ENCODE measurements at places on chromosomes 6 and 20.

GRCh38 chr6:99588618-99589289 lies 17.9 kb upstream of the PRDM13 start:
- DNase-seq: no peak

DNA sequence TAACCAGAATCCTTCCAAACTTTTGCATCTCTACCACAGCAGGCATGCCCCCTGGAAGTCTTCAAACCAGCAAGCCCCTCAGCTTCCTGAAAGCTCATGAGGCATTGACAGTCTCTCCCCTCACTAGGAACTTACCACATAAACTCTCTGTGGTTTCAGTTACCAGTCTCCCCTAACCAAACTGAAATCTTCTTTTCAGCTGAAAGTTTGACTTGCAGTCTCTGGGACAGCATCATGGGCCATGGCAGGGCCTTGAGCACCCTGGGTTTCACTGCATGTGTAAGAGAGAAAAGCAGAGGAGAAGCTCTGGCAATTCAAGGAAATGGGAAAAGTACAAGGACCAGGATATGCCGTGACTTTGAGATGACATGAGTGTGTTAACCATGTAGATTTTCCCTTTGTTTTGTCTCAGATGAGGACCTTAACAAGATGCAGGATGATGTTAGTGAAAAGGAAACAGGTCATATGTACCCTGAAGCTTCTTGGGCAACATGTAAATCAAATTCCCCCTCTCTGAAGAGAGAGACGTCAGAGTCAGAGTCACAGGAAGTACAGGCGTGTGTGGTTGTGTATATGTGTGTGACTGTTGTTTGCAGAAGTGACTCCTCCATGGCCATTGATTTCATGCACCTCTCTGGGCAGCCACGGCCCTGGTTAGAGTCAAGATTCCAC lies 106.3 kb downstream of the TNFRSF21 start:
- DNase-seq: no peak

DNA sequence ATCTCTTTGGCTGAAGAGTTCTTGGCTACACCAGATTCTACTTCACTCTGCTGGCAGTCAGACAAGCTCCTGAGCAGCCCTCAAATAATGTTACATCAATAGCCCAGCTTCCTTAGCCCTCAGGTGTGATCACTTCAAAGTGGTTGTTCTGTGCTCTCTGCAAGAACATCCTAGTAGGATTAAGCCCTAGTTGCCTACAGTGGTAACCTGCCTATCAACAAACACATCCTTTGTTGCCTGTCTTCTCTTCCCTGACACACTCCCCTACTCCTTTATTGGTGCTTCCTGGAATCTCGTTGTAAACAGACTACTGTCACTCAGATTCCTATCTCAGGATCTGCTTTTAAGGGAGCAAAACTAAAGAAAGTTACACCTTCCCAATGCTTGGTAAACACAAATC lies 45.1 kb upstream of the TASP1 start:
- DNase-seq: no peak

GRCh38 chr6:68876792-68877493 lies 241.9 kb downstream of the ADGRB3 start:
- no peak for DNase-seq

DNA sequence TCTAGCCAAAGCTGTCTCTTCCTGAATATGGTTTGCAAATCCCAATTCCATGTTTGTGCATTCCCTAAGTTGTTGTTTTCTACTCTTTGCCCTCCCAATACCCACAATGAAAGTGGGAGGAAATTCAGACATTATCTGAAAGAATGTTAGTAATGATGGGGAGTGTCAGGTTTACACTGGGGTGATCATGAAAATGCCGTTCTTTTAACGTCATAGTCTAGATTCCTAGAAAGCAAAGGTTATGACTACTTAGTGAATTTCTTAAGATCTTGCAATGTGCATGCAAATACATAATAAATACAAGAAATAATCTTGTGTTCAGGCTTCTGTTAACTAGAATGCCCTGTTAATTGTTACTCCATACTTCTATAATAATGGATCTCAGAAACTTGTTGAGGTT lies 101.0 kb downstream of the LCA5 start:
- no peak for DNase-seq

DNA sequence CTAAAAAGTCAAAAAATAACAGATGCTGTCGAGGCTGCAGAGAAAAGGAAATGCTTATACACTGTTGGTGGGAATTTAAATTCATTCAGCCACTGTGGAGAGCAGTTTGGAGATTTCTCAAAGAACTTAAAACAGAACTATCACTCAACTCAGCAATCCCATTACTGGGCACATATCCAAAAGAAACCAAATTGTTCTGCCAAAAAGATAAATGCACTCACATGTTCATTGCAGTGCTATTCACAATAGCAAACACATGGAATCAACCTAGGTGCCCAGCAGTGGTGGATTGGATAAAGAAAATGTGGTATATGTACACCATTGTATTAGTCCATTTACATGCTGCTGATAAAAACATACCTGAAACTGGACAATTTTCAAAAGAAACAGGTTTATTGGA lies 116.0 kb upstream of the VGLL2 start:
- no peak for DNase-seq

DNA sequence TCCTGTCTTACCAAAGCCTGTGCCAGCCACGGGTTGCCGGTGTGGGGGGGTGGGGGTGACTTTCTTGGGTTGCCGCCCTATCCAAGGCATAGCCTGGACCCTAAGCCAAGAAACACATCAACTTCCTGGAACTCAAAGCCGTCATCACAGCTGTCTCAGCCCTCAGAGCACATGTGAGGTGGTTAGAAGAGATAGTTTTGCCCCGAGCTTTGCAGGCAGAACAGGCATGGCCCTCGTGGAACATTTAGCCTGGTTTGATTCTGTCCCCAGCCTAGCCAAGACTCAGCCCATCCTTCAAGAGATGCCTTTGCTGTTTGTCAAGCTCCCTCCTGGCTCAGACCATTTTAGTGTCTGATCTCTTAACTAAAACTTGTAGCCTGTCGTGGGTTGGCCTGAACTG lies 64.9 kb downstream of the RREB1 start:
- no peak for DNase-seq

GRCh38 chr20:4613718-4614620 lies 107.7 kb upstream of the PRND start:
- no peak for DNase-seq

GRCh38 chr20:1500496-1500895 lies 9.3 kb upstream of the SIRPB2 start:
- no peak for DNase-seq

GRCh38 chr6:140670021-140670420 lies 1295.6 kb upstream of the CITED2 start:
- DNase-seq: no peak

- no peak for DNase-seq
These were observed 120.8 kb upstream of the RAB32 start for GRCh38 chr6:146422789-146423375.

DNA sequence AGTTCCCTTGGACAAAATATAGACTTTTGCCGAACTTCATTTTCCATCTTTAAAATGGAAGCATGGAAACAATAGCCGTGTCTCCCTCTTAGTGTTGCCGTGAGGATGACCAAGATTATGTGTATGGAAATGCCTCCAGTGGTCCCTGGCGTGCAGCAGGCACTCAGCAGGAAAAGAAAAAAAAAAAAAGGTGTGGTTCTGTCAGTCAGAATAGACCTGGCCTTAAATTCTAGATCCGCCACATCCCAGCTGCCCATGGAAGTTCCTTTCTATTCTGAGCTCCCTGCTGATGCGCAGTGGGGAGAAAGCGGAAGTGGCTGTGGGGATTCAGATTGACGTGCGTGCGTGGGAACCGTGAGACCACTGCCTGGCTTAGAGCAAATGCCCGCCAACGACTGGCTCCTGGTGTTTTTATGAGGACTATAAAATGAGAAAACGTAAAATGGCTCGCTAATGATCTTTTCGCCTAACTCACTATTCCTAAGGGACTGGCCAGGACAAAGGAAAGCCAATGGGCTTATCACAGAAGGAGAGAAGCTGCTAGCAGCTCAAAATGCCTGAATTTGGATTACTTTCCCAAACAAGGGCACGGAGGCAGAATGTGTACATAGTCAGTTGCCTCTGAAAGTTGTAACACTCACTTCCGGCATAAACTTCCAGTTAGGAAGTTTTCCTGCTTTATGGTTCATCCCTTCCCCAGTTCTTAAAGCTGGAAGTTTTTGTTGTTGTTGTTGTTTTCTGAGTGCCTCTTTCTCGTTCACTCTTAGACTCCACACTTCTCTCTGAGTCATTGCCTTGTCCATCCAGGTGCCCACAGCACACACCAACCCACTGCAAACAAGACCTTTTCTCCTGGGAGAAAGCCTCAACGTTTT lies 11.4 kb upstream of the PDE10A start:
- DNase-seq: no peak

DNA sequence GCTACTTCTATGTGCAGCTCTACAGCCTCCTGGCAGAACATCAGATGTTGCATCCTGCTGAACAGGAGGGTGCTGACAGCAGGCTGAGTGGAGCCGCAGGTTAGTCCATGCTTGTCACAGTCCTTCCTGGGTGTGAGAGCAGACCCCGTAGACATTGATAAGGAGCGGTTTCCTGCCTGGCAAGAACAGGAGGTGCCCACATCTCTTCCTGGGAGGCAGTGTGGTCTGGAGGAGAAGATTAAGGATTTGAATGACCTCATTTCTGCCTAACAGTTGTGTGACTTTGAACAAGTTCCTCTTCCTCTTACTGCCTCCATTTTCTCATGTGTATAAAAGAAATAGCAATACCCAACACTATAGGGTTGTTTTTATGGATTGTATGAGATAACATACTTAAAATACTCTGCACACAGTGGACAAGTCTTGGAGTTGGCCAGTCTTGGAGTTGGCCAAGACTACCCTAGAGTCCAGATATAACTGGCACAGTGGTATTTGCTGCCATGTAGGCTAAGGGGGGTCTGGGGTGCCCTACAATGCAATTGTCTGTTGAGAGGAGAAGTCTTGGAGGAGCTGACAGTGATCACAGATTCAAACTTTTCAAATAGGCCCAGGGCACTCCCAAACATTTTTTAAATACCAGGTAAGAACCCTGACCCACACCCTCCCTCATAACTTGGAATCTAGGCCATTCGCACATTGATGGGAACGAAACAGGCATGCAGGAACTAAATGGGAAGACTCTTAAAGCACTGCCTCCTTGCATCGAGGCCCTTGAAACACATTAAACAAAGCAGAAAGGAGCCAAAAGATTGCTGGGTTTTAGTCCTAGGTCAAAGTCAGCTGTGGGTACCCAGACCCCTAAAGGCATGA lies 32.6 kb upstream of the TBC1D7 start:
- DNase-seq: no peak

DNA sequence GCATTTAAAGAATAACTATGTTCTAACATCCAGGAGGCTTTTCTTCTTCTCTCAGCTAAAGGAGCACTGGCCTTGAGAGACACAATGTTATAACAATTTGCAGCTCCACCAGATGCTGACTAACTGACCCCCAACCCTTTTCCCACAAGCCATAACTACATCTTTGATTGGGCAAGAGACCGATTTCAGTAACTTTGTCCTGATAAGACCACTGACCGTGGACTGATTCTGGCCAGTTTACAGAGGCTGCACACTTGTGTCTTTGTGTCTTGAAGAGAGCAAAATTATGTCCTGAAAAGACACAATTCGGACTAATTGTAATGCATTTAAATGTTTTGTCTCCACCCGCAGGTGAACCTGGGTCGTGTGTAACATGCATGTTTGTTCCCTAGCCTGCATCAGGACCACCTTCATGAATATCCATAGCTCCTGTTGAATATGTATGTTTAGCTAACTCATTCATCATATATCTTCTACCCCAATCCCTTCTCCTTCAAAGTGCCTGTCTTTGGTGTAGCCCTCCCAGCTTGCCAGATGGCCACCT lies 22.3 kb downstream of the ABRACL start:
- no peak for DNase-seq

- DNase-seq: no peak
These were observed 60.3 kb downstream of the ME1 start for GRCh38 chr6:83370567-83370966.

DNA sequence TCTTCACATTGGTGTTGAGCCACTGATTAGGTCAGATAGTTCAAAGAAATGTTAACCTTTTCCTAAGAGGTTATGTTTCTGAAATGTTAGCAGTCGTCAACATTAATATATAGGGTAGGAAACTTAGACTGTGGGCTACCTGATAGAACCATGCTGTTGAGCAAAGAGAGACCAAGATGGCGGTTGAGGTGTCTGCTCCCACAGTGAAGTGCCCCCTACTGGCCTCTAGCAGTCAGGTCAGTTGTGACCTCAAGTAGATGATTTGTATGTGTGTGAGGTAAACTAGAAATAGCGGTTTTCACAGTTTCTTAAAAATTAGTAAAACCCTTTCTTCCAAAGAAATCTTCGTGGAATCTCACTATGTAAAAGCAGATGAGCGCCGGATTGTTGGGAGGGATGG lies 40.3 kb downstream of the MTHFD1L start:
- DNase-seq: no peak

DNA sequence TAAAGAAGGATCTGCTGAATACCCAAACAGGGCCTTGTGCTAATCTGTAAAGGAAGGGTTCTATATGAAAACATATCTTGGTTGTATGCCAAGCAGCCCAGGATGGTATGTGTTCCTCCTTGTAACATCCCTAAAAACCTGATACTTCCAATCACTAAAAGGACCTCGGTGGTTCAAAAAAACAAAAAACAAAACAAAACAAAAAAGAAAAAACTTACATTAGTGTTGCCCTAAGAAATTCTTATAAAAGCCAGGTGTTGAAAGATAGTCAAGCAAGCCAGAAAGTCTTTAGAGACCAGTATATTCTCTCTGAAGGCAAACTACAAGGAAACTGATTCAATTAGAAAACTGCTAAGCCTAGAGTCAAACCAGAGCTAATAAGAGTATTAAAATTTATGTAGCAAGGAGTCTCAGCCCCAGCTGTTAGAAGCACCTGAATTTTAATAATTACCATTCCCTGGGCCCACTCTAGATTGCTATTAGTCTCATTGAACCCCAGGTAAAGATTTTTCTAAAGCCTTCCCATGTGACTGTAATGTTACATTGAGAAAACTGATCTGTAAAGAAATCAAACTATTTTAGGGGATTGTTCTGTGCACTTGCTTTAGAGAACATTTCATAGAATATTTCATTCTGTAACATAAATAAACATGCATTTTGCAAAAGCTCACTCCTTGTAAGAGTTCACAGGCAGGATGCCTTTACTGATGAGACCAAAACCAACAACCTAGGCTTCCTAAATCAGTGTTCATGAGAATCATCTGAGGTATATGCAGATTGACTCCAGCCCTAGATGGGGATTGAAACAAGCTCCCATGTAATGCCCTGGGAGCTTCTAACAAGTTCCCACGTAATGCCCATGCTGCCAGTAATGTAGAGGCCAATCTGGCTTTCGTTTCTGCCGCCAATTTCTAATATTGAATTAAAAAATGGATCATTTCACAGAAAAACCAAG lies 95.2 kb upstream of the BTN3A2 start:
- no peak for DNase-seq

- DNase-seq: no peak
These were observed 47.0 kb downstream of the FBXL4 start for GRCh38 chr6:98900706-98901105.

Measured in suprapubic skin (tissue), 4 donors.